ENCODE measurements at places on chromosomes 1 and 21.

DNA sequence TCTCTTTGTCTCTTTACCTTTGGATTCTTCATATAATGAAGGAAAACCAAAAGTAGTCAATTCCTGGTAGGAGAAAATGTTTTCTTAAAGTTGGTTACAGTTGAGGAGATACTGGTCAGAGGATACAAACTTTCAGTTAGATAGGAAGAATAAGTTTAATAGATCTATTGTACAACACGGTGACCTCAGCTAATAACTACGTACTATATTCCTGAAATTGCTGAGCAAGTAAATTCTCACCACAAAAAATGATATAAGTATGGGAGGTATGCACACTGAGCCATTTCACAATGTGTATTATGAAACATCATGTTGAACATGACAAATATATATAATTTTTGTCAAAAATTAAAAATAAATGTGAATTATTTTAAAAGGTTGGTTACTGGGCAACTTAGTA, 20.4 kb downstream of the SSX2IP start:
- no peak for DNase-seq

GRCh38 chr1:205239078-205239477, 11.3 kb downstream of the TMCC2 start:
- no peak for DNase-seq

GRCh38 chr1:9344426-9345200, 51.9 kb downstream of the SPSB1 start:
- DNase-seq: no peak

- no peak for DNase-seq
These were observed 20.6 kb upstream of the MRPS14 start for GRCh38 chr1:175043824-175044223.

DNA sequence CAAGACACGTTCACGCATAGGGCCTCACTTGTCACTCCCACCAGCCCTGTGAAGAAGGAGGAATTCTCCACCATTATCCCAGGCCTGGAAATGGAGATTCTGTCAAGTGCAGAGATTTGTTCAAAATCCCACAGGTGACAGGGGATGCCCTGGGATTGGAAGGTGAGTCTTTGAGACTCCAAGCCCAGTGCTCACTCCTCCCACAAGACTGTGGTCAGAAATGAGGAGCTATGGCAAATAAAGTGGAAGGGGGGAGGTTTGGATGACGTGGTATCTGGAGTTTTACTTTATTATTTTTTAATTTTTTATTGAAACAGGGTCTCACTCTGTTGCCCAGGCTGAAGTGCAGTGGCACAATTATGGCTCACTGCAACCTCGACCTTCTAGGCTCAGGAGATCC, 12.8 kb upstream of the FOXO6 start:
- DNase-seq: no peak

GRCh38 chr1:25469177-25469576, 38.5 kb downstream of the MACO1 start:
- DNase-seq: no peak

GRCh38 chr1:201295861-201296260, 12.6 kb downstream of the PKP1 start:
- no peak for DNase-seq

- DNase-seq: no peak
These were observed 2.5 kb upstream of the GJC2 start for GRCh38 chr1:228147151-228147693.

GRCh38 chr1:24929398-24930259, 447 bp downstream of the RUNX3 start:
- DNase-seq: peak; percentile 53

GRCh38 chr1:223430236-223430635, 37.0 kb downstream of the CCDC185 start:
- DNase-seq: no peak

DNA sequence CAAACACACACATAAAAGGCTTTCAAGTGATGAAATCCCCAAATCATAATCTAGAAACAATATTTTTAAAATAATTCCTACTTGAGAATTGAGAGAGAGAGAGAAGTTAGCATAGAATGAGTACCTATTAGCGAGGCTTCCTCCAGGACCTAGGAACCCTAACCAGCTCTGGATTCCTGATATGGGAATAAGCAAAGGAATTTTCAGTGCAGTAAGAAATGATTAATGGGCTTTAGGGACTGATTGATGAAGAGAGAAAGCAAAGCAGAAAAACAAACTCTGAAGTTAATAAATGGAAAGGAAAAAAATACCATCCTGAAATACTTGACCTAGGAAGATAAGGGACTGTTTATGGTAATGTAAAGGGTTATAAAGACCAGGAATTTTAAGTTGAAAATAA, 60.6 kb downstream of the WARS2 start:
- no peak for DNase-seq

DNA sequence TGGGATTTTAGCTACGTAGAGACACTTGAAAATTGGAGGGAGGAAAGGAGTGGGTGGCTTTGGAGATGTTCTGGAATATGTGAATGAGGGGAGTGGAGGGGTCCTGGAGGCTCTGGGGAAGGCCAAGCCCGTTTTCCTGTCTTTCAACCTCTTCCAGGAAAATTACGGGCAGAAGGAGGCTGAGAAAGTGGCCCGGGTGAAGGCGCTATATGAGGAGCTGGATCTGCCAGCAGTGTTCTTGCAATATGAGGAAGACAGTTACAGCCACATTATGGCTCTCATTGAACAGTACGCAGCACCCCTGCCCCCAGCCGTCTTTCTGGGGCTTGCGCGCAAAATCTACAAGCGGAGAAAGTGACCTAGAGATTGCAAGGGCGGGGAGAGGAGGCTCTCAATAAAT, 442 bp upstream of the RUSC1 start:
- no peak for DNase-seq

- no peak for DNase-seq
These were observed 94.9 kb downstream of the MRPL39 start for GRCh38 chr21:25512095-25513081.

DNA sequence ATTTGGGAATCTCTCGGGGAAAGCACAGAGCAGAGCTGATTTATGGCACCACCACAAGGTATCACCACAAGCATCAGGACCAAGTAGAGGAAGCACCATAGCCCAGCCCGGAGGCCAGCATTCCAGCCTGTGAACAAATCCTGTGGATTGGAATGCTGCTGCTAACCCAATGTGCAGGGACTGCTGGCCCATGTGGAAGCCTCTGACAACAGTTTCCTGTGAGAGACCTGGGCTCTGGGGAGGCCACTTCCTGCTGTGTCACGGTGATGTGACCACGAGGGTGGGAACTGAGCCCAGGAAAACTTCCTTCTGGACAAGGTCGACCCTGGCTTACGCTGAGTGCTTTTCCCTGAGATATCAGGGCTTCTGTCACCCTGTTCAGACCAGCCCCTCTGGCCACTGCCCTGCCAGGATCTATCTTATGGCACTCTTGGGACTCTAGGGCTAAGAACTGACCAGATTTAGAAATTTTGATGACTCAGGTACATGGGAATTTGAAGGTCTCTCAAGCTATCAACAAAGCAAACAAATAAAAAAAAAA, 88.3 kb upstream of the NGF start:
- no peak for DNase-seq

DNA sequence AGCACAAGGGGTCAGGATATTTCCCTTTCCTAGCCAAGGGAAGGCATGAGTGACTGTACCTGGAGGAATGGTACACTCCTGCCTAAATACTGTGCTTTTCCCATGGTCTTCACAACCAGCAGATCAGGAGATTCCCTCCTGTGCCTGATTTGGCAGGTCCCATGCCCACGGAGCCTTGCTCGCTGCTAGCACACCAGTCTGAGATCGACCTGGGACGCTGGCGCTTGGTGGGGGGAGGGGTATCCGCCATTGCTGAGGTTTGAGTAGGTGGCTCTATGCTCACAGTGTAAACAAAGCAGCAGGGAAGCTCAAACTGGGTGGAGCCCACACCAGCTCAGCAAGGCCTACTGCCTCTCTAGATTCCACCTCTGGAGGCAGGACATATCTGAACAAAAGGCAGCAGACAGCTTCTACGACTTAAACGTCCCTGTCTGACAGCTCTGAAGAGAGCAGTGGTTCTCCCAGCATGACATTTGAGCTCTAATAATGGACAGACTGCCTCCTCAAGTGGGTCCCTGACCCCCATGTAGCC, 486.0 kb upstream of the CHRM3 start:
- no peak for DNase-seq

- no peak for DNase-seq
These were observed 38.0 kb upstream of the HLX start for GRCh38 chr1:220841293-220841692.

GRCh38 chr1:218224101-218224500, 61.0 kb upstream of the RRP15 start:
- no peak for DNase-seq

GRCh38 chr1:7884757-7885156, 31.9 kb upstream of the UTS2 start:
- no peak for DNase-seq

DNA sequence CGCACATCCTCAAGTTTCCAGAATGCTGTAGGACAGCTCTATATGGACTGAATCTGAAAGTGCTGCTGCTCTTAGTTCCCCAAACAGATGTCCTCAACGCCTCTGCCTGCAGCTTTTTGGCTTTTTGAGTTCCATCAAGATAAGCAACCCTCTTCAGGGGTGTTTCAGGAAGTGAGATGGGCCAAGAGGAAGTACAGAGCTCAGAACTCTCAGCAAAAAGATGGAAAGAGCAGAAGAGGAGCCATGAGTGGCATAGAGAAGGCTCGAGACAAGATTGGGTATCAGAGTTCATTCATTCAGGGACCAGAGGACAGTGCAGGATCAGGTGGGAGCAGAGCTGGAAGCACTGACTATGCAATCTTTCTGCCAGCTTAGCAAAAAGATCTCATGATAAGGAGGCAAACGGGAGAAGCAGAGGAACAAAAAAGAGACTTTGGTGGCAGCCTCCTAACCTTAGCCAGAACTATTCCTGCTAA, at the start of the genes ADORA3 and TMIGD3:
Gene ADORA3 (minus strand): TSS at position 49 of the 476 bp plus-strand sequence. CDS start 279 bp downstream, outside the sequence.
Gene TMIGD3 (minus strand): TSS at position 49 of the 476 bp plus-strand sequence. CDS start 279 bp downstream, outside the sequence.
- DNase-seq: peak; percentile 29

- DNase-seq: no peak
These were observed 197.7 kb upstream of the POU3F1 start for GRCh38 chr1:38244218-38244845.

DNA sequence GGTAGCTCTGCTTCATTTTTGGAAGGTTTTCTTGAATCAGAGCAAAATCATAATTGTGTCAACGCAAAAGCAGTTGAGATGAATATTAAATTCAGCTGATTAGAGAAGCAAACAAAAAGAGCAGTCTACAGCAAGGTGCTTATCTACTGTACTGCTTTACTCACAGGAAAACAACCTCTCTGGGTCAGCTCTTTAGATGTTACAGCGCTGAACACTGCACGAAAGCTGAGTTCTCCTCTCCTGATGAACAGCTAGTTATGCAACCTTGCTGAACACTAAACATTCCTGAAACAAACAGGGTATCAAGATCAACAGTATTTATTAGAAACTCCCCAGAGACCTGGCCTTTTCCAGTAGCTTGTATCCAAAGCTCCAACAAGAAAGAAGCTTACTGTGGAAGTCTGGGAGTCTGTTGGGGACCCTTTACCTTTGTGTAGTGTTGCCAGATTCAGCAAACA, 41.3 kb downstream of the TBCE start:
- DNase-seq: no peak

GRCh38 chr1:95311014-95311413, 77.0 kb downstream of the RWDD3 start:
- DNase-seq: no peak

GRCh38 chr1:196056966-196057365, 551.3 kb downstream of the KCNT2 start:
- no peak for DNase-seq

DNA sequence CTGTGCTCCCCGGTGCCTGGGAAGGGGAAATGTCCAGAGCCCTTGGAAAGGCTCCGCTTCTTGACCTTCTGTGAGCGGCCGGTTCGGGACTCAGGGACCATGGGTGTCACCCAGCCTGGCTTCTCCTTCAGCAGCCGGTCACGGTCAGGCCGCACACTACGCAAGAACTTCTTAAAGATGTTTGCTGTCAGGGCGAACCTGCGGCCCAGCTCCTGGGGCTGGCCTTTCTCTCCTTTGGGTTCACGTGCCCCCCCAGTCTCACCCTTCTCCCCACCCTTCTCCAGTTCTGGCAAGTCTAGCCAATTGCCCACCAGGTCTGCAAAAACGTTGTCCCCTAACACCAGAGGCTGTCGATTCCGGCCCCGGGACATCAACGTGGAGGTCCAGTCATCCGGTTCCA, 12.1 kb downstream of the INKA2 start:
- no peak for DNase-seq

DNA sequence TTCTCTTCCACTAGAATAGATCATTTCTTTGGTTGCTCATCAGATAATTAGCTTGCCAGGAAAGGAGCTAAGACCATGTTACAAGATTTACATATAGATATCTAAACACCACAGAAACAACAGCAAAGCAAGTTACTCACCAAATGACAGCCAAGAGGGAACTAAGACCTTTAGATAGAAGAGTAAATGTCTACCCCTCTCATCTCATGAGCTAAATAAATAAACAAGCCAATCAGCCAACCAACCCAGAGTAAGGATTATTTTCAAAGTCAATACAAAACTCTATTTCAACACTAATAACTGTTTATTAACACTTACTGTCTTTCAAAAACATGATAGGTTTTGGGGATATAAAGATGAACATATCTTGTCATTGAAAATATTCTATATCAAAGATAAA, 474.7 kb downstream of the LMO4 start:
- no peak for DNase-seq

GRCh38 chr1:161359291-161359690, 8.4 kb downstream of the CFAP126 start:
- DNase-seq: no peak

- no peak for DNase-seq
These were observed 207.2 kb upstream of the C1orf87 start for GRCh38 chr1:60280819-60281218.

DNA sequence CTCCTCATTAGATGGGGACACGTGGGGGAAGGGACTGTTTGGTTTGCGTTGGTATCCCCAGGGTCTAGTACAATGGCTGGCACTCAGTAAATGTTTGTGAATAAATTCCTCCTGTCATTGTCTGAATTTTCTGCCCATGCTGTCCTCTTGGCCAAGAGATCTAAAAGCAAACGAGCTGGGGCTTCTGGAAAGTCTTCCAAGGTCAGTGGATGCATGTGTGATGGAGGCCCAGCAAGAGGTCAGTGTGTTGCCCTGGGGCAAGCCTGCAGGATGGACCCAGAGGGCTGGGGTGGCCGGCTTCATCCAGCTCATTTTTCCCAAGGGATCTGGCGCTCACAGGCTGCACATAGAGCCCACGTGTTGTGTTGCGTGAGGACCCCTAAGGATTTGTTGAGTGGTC, 30.0 kb upstream of the JUN start:
- DNase-seq: no peak

Data from CD4-positive, alpha-beta T cell treated with Interleukin-1 beta for 1 hour (primary cell).